ENCODE measurements at places on chromosomes 7 and 10.

GRCh38 chr10:57657164-57657765 is 610.4 kb downstream of the IPMK start:
- DNase-seq, result peak; percentile 2

GRCh38 chr7:2934211-2934731 is 90.2 kb upstream of the GNA12 start:
- no peak for DNase-seq

GRCh38 chr7:77542409-77542808 is 5.3 kb downstream of the PTPN12 start:
- no peak for DNase-seq

- DNase-seq, result no peak
Observed at GRCh38 chr7:77329466-77330168, 86.5 kb downstream of the GSAP start.

GRCh38 chr10:36381748-36382147 is 739.7 kb upstream of the FZD8 start:
- no peak for DNase-seq

DNA sequence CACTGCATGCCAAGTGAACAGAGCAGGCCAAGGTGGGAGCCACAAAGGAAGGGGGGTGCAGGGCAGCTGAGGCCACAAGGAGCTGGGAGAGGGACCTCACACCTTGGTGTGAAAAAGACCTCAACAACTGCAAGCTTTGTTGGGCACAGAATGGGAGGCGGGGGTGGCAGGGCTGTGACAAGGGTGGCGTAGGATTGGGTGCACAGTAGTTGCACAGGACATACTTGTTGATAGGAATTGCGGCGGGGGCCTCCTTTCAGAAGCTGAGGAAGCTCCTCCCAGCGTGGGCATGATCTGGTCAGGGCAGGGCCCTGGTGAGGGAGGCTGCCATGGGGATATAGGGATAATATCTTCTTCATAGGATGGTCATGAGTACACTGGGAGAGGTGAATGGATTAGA is 25.8 kb downstream of the POLL start:
- no peak for DNase-seq

DNA sequence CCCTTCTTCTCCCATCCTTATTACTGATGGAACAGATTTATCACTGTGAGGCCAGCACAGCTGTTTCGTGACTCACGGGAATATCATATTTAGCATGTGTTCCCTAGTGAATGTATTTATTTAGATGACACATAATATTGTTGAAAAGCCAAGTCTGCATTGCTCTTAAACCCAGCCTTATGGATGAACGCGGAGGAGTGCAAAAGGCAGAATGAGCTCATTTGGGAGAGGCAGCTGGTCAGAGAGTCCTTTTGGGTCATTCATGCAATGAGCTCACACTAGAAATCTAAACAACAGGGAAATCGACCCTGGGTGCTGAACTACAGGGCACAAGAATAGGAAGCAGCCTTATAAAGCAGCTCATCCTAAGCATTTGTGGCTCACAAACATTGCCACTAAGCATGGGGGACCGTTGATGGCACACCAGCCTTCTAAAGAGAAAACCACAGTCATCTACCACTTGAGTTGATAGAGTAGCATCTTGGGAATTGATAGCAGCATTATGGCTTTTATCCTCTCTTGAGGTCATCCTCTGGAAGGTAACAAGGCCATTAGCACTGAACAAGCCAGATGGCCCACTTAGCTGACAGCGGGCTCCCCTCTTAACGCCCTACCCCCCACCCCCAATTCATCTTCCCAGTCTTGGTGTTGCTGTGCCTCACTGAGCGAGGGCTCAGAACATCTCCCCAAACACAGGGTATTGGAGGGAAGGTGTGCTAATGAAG is 32.9 kb upstream of the SDK1 start:
- no peak for DNase-seq

DNA sequence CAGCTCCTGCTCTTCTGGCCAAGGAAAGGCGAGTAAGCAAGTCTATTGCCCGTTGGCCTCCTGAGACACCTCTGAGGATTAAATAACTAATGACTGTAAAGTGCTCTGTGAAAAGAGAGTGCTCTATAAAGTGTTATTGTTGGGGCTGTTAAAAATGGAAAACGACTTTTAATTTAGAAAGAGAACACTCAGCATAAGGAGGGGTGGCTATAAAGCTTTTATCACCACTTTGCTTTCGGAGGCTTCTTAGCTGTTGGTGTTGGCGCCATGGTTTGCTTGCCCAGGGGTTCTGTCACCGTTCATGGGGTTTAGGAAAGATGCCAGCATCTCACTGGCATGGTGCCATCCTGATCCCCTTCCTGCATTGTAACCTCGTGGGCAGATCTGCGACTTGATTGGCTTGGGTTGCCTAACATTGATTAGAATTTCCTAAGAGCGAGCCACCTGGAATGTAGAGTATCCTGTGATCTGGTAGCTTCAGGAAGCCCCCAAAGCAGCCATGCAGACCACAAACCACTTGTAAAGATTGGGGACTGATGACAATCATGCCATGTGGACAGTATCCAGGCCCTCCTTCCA is 509.9 kb downstream of the LRMDA start:
- no peak for DNase-seq

- DNase-seq, result no peak
Observed at GRCh38 chr10:480928-481552, 208.4 kb downstream of the DIP2C start.

GRCh38 chr10:5615316-5615715 is 51.1 kb downstream of the ASB13 start:
- no peak for DNase-seq

DNA sequence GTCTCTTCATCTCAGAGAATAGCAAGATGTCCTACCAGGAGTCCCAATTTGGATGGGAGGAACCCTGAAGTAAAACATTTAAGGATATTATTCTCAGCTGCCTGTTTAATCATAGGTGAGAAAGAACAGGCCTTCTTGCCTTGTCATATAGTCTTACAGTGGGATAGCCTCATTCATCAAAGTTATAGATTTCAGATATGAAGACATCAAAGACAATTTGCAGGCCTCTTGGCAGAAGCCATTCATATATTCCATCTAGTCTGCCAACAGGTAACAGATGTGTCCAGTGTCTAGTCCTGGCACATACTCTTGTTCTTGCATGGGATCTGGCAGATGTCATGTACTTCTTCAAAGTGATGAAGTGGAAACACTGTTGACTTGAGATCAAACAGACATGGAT is 601.3 kb upstream of the GHITM start:
- no peak for DNase-seq

DNA sequence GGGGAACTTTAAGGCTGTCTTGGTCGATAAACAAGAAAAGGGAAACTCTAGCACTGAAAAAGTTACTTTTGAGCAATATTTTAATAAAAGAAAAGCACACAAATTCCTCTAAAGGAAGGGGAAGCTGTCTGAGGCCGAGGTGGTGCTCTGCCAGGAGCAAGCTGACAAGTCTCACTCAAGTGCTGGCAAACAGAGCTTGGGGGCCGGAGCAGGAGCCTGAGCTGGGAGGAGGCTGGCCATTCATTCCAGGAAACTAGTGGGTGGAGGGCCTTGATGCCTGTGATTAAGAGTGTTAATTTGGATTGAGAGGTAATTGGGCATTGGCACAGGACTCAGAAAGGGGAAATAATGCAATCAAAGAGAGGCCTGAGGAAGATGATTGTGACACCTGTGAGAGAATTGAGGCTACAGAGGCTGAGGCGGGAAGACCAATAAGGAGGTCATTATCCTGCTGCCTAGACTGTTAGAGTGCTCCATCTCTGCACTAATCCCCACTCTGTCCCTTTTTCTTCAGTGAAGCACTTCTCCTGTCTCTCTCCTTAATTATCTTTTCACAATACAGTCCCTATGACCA is 154.9 kb upstream of the COL1A2 start:
- DNase-seq, result no peak

DNA sequence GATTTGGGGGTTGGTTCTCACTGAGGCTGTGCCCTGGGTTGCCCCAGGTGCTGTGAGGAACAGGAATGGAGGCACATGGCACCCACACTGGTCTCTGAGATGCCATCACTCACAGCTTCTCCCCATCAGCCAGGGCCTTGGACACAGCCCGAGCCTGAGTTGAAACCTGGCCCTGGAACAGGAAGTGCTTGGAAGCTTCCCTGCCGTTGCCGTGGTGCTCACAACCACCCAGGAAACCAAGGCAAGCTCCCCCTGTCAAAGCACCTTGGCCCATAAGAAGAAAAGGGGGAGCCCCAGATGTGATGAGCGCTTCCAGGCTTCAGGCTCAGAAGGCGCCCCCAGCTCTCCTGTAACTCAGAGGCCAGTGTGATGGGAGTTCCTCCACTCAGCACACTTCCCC is at the start of gene BTBD16:
Gene BTBD16 (plus strand): TSS at position 221 of the 400 bp plus-strand sequence. CDS start 3,786 bp downstream, outside the sequence.
- no peak for DNase-seq

- DNase-seq, result no peak
Observed at GRCh38 chr10:126524526-126524925, 136.2 kb upstream of the ADAM12 start.

DNA sequence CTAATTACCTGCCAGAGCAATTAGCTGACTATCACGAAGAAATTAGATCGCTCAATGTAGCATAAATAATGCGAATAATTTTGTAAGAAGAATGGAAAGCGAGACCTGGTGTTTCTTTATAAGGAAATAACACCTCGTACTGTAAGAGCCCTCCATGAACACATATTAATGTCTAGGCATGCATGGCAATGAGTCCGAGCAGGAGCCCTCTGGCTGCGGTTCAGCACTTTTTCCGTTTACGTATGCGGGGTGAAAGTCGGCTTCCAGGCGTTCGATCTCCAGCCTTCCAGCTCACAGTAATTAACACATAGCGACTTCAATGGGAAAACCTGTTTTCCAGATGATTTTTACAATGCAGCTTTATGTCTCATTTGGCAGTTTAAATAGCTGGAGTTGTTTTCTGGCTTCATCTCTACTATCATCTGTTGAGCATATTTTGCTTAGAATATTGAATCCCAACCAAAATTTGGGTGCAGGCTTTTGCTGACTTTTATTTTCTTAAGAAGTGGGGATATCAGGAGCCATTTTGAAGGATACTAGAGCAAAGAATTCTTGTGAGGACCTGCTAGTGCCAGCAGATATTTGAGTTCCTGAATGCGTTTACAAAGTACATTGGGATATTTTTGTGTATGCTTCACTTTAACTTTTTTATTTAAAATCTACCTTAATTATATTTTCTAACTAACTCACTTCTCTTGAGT is 7.2 kb upstream of the SP8 start:
- DNase-seq, result no peak

DNA sequence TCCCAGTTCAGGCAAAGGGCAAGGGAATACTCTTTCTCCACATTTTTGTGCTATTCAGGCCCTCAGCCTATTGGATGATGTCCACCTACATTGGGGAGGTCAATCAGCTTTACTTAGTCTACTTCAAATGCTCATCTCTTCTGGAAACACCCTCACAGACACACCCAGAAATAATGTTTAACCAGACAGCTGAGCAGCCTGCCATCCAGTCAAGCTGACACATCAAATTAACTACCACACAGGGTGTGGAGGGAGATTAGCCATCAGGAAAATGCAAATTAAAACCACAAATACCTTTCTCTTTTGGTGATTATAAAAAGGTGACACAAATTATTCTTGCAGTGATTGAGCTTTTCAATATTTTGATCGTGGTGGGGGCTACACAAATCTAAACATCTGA is 74.7 kb upstream of the FZD8 start:
- DNase-seq, result no peak

GRCh38 chr7:99504281-99504602 is 220 bp upstream of the ZKSCAN5 start:
- no peak for DNase-seq

GRCh38 chr7:129845972-129846327 is 106.8 kb downstream of the UBE2H start:
- no peak for DNase-seq

GRCh38 chr7:1804310-1804709 is 134.2 kb downstream of the ELFN1 start:
- no peak for DNase-seq

GRCh38 chr10:11319990-11320602 is 291.4 kb downstream of the USP6NL start:
- no peak for DNase-seq

DNA sequence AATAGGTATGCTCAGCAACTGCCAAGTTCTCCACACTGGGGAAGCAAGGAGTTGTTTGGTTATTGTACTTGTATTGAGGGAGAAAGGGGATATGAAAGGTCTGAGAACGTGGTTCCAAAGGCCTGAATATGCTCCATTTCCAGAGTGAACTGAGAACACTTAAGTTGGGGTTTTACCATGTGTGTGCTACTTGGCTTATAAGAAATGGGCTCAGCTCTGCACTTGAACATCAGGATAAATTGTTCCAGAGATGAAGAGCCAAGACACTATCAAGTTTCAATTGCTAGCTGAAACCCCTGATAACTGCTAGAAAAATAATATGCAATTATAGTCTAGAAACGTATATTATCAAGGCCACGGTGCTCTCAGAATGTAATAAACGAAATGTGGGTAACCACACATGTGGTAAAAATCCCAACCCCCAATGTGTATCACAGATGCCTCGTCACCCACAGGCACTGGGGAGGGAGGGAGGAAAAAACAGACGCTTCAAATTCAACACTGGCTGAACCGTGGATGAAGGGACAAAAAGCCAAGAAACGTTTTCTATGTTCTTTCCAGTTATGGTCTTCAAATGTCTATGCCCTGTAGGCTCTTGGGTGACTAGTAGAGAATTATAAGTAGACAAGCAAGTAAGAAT is 16.3 kb downstream of the ELMO1 start:
- no peak for DNase-seq

GRCh38 chr7:28078036-28078901 is 102.3 kb downstream of the JAZF1 start:
- no peak for DNase-seq

- no peak for DNase-seq
Observed at GRCh38 chr7:120567204-120567603, 290.7 kb downstream of the TSPAN12 start.

- DNase-seq, result no peak
Observed at GRCh38 chr10:109966961-109967738, 40.6 kb upstream of the ADD3 start.

GRCh38 chr7:157211690-157212089 is 73.0 kb downstream of the UBE3C start:
- no peak for DNase-seq

DNA sequence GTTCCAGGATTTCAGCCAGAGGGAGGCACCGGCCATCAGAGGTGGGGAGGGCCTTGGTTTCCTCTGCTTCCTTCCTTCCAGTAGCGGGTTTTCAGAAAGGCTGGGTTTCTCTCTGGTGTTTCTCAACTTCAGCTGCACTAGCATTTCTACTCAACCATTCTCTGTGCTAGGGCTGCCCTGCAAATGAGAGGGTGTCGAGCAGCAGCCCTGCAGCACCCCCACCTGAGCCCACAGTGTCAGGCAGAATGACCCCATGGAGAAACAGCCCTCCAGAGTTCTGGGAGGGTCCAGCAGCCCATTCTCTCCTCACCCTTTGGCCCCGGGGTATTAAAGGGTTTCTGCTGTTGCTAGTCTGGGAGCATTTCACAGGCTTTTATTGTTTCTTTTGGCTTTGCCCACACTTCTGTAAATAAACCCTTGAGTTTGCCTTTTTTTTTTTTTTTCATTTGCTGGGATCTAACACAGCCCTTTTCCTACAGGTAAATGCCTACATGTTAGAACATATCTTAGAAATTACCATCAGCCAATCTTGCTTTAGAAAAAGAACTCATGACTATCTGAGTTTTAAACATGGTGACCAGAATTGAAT is 151.5 kb upstream of the VIPR2 start:
- DNase-seq, result no peak

- no peak for DNase-seq
Observed at GRCh38 chr10:62736168-62736546, 68.4 kb upstream of the ADO start.
